ENCODE measurements at places on chromosomes 6 and 20.

DNA sequence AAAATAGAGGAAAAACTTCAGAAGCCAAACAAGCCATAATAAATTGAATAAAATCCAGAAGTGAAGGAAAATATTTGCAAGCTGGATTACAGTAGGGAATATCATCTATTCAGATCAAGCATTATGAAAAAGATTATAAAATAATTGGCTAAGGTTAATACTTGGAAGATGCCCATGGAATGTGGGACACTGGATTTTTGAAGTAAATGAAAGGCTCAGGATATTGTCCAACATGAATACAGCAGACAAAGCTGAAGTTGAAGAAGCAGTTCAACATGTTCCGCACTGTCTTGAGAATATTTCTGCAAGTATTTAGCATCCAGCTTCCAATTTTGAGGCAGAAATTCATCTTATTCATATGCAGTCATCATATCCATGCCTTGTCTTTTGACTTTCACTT is 1278.4 kb upstream of the GJE1 start:
- DNase-seq, result no peak

DNA sequence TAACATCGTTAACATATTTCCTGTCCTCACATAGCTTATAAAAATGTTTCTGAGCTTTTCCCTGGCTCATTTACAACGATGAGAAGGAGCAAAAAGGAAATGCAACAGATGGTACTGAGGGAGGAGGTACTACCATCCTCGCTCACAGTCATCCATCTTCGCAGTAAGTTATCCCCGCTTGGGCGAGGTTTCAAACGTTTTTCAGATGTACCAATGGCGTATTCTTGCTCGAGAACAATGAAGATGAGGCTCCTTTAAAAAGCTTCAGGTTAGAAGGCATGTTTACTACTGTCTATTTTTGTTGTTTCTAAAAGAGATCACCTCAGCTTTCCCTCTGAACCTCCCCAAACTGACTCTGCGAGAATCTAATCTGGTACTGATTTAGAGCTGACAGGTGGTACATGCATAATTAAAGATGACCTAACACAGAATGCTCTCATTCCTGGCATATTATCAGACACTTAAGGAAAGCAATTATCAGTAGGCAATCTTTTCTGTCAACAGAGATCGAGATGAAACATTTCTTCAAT is 178.7 kb downstream of the GJA10 start:
- no peak for DNase-seq

DNA sequence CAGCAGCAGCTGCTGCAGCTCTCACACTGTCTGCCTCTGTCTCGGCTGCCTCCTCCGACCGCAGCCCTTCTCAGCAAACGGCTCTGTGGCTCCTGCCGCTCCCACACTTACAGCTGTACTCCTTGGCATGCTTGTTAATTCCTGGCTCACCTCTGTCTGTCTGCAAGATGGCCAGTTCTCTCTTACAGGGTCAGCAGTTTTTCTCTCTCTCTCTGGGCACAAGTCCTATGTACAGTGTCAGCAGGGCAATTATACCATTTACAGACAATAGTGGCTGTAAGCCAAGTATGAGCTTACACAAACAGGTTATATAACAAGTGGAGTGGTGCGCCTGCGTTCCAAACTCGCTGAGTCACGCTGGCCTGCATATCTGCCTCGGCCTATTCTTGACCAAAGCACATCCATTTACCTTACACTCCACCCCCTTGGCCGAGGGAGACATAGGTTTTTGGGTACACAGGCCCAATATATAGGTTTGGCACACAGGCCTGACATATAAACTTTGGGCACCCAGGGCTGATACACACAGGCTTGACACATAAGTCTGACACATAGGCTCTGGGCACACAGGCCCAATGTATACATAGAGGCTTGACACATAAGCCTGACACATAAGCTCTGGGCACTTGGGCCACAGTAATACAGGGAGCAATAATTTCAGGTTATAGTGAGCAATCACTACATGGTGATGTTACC is 4.4 kb downstream of the ZKSCAN3 start:
- no peak for DNase-seq

DNA sequence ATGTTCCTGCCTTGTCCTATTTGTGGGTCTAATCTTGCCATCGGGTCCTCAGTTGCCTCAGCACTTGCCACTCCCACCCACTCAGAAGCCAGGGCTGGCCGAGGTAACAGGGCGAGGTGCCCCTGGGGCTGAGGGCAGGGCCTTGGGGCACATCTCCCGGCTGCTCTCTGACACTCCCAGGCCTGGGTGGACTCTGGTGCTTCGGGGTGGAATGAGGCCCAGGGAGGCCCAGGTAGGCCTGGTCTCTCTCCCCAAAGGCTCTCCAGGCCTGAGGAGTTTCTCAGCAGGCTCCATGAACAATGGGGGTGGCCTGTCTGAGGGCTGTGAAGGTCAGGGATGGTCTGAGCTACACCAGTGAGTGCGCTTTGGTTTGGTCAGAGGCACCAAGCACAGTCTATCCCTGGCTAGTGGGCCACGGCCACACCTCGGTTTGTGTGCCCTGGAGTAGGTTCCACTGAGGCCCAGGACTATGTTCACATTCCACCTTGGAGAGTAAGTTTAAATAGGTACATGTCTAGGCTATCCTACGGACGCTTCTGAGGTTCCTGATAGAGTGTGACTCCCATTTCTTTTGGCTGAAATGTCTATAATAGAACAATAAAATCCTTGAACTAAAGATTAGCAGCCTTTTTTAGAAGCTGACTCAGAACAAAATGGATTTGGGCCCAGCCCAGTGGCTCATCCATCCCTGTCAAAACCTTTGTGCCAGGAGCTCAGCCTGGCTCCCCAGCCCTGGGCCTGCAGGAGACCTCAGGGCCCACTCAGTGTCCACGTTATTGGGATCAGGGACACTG is 78.8 kb downstream of the SLC24A3 start:
- no peak for DNase-seq

DNA sequence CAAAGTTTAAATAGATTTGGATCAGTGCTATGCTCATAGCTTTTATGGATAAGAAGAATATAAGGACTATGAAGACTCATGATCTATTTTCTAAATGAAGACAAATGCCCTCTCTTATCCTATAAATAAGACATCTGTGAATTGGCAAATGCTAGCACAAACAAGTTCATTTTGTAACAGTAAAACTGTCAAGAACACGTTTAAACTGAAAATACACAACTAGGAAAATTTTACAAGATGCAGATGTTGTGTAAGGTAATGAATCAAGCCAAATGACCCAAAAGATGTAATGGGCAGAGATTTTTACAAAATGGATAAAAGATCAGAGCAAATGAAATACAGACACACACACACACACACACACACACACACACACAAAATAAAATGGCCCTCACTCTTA is 180.5 kb downstream of the MOXD1 start:
- DNase-seq, result no peak
